Left hindlimb (tissue), 1 donor: ENCODE measurements at places on chromosomes 7 and 10.

DNA sequence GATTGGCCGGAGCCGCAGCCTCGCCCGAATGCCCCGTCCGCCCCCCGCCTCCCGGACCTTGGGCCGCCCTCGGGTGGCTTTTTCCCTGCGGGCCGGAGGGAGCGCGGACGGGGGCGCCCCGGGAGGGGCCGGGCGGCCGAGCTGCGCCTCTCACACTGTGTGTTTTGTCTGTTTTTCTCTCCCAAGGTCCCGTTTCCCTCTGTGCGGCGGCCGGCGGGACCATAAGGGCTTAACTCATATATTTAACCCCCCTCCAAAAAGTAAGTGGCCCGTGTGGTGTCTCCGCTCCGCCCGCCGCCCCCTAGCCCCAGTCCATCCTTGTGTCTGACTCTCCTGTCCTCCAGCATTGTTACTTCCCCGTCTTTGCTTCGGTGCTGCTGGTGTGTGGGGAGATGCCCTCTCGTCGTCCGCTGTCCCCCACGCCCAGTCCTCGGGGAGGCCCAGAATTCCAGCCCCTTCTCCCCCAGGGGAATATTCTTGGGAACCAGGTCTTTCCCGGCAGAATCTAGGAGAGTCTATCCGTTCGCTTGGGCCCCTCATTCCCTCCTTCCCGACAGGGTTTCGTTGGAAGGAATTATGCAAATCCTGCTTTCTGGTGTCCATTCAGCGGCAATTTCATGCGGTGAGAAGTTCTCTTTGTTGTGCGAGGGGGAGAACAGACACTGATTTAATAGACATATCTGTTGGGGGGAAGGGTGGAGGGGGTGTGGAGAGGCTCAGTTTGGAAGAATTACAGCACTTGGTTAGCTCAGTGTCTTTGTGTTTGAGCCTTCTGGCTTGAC lies 1.3 kb downstream of the LCOR start:
- DNase-seq: peak; percentile 39

GRCh38 chr10:95459446-95460045 lies 101.6 kb downstream of the SORBS1 start:
- peak; percentile 71 for DNase-seq

- no peak for DNase-seq
These were observed 34.3 kb downstream of the C10orf120 start for GRCh38 chr10:122665329-122665860.

- DNase-seq: no peak
These were observed 795.6 kb downstream of the PHTF2 start for GRCh38 chr7:78594156-78594555.

DNA sequence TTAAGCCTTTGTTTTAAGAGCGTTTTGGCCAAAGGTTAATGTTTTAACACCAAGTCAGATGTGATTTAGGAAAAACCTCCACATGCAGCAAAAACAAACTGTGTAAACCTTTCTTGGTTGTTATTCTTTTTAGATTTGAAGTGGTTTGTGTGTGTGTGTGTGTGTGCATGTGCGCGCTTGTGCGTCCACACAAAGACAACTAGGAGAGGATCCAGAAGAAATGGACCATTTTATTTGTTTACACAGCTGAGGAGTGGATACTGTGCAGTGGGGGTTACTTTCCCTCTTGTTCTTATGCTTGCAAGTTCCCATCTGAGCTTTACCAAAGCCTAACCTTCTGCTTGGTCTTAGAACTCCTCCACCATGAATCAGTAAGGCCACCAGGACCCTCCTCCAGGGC lies 20.0 kb downstream of the TCF7L2 start:
- no peak for DNase-seq

DNA sequence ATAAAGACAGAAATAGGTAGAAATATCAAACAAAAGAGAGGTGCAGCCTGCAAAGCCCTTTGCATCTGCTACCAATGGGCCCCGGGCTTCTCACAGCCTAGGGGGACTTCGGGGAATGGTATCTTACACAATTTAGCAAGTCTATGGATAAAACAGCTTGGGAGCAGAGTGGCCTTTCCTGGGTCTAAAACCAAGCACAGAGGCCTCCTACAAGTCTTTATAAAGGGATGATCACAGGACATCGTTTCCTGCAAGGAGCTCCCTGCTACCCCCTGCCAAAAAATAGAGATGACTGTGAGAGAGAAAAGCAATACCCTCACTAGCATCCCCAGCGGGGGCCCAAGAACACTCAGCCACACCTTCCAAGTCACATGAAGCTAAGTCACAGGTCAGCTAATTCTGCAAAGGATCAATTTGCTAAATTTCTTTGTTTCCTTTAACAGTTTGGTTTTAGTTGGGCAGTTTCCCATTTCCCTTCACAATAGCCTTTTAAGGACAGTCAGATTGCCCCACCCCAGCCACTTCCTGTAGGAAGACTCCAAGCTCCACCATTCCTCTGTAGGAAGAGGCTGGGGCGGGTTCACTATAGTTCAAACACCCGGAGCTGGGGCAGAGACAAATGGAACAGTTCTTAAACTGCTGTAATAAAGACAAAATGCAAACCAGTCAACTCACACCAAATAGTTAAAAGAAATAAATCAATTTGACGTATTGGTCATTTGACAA lies 105.5 kb downstream of the SLIT1 start:
- no peak for DNase-seq

GRCh38 chr10:9636216-9636615 lies 1381.5 kb upstream of the CELF2 start:
- DNase-seq: no peak
